GM23248 (cell line): ENCODE measurements at places on chromosomes 2 and 18. TPM values are rescaled to one million over a fixed set of nuclear protein-coding genes. Genes with fewer than 3 reads are reported as not detected.

Gene DYSF
- 0.54 TPM in 1 of 2 replicates, not detected in the other for total RNA-seq

Gene LRRFIP1
- 56.8 and 84.4 TPM in 2 replicates for total RNA-seq

Gene ZBTB7C
- total RNA-seq, result not detected in 2 replicates

Gene CDH2
- 157 and 165 TPM in 2 replicates for total RNA-seq

Gene TANC1
- 12.1 and 16.3 TPM in 2 replicates for total RNA-seq

Gene SETBP1
- 4.1 and 5.2 TPM in 2 replicates for total RNA-seq

Gene UPP2
- total RNA-seq, result not detected in 2 replicates

Gene HRH4
- total RNA-seq, result not detected in 2 replicates

Gene METAP1D
- 3.8 and 4.1 TPM in 2 replicates for total RNA-seq
